ENCODE measurements at places on chromosomes 6 and 20.
A peak's percentile ranks its signal among the peaks of the same experiment; 100 is the strongest.

- peak; percentile 27 for DNase-seq
Measured at GRCh38 chr6:105591053-105591452, 188.2 kb upstream of the PREP start.

DNA sequence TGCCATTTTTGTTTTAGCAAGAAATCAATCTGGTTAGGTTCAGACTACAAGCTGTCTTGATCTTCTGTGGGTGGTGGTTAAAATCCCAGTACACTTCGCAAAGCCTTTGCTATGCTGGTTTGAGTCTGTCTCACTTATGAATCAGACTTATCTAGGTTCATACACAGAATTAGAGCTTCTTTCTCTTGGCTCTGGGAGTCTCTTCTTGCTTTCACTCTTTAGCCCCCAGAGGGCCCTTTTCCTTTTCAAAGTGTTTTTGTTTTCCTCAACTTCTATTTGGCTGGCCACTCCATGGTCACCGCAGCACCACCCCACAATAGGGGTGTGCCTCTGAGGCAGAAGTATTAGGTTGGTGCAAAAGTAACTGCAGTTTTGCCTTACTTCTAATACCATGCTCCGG, 21.3 kb downstream of the ECI2 start:
- DNase-seq, result no peak

DNA sequence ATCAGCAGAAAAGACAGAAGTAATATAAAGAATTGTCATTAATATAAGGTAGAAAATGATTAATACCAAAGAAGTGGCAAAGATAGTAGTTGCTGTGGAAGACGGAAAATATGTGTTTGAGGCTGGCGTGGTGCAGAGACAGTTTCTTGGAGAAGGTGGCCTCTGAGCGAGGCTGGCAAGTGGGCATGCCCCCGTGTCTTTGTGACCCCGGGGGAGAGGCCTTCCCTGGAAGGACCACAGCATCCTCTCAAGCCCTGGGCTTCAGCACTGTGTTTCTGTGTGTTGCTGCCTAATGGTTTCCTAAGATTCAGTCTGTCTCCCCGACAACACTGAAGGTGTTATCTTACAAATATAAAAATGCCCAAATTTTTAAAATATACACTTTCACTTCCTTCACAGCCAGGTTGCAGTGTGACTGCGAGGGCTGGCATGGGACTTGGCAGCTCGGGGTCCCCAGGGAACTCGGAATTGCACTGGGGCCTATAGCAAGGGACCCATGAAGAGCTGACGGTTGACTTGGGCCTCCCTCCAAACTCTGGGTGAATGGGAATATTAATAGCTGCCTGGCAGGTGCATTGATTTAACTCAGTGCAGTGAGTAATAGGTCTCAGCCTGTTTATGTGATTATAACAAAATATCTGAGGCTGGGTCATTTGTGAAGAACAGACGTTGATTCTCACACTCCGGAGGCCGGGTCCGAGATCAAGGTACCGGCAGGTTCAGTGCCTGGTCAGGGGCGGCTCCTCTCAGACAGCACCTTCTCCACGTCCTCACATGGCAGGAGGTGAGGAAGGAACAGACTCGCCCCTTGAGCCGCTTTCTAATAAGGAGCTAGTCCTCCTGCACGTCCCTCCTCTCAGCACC, 47.4 kb upstream of the AFDN start:
- no peak for DNase-seq

DNA sequence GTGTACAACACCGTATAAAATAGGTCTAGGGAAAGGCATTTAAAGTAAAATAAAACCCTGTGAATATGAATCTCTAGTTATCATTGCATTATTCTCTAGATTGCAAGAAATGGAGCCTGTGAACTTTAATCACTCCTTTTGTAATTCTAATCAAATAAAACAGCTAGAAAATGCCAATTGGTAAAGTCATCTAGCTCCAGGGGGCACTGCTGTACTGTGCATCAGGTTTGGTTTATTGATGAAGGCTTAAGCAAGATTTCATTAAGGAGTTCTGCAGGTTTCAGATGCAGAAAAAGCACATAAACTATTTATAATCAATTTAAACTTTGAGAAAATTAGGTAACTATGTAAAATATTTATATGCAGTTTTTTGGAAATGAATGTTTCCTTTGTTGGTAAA, 645.0 kb downstream of the PHF3 start:
- no peak for DNase-seq

GRCh38 chr6:27902335-27903314, 9.6 kb downstream of the OR2B2 start:
- peak; percentile 77 for DNase-seq

GRCh38 chr6:109706513-109706912, 15.4 kb downstream of the FIG4 start:
- DNase-seq, result no peak

DNA sequence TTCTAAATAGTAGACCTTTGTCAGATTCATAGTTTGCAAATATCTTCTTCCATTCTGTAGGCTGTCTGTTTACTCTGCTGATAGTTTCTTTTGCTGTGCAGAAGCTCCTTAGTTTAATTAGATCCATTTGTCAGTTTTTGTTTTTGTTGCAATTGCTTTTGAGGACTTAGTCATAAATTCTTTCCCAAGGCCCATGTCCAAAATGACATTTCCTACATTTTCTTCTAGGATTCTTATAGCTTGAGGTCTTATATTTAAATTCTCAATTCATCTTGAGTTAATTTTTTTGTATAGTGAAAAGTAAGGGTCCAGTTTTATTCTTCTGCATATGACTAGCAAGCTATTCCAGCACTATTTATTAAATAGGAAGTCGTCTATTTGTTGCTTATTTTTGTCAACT, 287.0 kb downstream of the PACRG start:
- no peak for DNase-seq

DNA sequence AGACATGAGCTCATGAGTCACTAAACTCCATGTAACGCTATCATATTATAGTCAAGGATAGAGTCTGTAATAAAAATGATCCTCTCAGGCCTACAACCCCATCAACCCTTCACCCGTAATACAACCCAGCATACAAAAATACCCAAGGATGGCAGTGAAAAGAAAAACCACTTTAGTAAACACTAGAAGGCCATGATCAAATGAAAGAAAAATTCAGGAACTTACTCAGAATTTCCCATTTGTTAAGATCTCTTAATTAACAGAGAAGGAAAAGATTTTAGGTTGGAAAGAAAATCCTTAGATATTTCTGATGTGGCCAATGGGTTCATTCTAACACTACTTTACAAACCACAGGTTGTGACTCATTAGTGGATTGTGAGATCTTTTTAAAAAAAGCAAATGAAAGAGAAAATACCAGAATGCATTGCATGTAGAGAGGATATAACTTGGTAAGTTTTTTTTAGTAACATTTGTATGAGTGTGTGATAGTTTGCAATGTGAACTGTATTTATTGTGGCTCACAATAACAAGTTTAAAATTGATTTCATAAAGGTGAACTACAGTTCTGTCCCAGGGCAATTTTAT, 8.0 kb upstream of the UBE2J1 start:
- no peak for DNase-seq

GRCh38 chr6:107711412-107712236, 112.5 kb downstream of the SCML4 start:
- no peak for DNase-seq

GRCh38 chr6:162618448-162619002, 109.0 kb downstream of the PRKN start:
- no peak for DNase-seq

- DNase-seq, result no peak
Measured at GRCh38 chr20:44465001-44465560, 10.6 kb upstream of the TTPAL start.

- no peak for DNase-seq
Measured at GRCh38 chr6:144307880-144308279, 22.7 kb downstream of the UTRN start.

DNA sequence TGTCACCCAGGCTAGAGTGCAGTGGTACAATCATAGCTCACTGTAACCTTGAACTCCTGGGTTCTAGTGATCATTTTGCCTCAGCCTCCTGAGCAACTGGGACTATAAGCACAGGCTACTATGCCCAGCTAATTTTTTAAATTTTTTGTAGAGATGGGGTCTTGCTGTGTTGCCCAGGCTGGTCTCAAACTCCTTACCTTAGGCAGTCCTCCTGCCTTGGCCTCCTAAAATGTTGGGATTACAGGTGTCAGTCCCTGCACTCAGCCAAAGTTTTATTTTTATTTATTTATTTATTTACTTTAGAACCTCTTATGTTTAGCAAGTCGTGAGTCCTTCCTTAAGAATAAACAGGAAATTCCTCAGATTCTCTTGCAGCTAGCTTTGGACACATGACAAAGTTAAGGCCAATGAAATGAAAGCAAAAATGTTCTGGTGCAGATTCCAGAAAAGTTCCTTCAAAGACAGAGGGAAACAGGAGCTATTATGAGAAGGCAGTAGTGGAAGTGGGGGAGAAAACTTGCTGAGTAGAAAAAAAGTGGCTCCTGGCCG, 19.1 kb downstream of the PIM1 start:
- DNase-seq, result no peak

DNA sequence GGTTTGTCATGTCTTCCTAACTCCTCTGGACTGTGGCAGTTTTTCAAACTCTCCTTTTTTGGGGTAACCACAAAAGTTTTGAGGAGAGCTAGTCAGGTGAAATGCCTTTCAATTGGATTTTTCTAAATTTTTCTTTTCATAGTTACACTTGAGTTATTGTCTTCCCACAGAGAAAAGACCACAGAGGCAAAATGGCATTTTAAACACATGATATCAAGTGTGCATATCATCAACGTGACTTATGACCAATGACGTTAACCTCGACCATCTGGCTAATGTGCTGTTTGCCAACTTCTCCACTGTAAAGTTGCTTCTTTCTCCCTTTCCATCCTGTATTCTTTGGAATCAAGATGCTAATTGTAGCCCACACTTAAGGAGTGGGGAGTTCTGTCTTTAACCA, 41.3 kb upstream of the SNAP25 start:
- no peak for DNase-seq

GRCh38 chr20:1897965-1898464, 2.8 kb downstream of the SIRPA start:
- no peak for DNase-seq

GRCh38 chr20:58570204-58570859, 55.1 kb upstream of the APCDD1L start:
- no peak for DNase-seq

DNA sequence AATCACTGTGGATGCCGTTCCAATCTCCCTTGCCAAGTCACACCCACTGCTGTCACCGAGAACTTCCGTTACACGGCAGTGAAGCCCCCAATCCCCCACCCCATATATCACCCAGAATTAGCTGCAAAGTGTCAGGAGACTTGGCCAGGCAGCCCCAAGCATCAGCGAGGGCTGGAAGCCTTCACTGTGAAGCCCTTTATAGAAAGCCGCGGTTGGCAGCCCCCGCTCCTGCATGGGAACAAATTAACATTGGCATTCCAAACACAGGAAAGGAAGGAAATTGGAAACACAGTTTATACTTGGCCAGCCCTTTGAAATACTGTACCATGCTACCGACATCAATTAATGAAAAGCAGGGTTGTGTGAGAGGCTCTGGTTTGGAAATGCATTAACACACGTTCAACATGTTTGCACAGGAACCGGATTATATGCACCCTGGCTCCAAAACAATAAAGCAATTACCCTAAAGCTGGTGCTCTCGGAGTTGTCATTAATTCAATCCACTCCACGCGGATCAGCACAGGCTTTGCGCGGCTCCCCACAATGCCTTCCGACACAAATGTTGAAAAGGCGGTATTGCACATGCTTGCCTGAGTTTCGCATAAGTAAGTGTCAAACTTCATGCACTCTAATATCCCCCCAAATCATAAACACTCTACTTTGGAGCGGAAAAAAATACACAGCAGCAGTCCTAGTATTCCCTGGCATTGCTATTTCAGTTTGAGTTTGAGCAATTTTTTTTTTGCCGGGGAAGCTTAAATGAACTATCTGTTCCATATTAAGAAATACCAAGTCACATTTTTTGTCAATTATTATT, 7.1 kb downstream of the BMP7 start:
- no peak for DNase-seq

DNA sequence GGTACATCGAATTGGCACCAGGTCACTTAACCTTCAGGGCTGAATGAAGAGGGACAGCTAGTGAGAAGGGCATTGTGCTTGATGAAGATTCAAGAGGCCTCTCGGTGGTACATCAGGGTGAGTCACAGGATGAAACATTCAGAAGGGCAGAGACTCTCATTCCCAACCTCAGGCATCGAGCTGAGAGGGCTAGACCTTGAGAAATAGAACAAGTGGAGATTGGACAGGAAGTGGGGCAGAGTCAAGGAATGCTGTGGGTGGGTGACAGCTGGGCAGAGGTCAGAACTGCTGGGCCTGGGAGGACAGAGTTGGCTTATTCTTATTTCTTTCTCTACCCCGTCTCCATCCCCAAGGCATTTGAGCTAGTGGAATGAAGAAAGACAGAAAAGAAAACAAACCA, 126.0 kb downstream of the SCML4 start:
- DNase-seq, result no peak

GRCh38 chr6:70180901-70181599, 121.8 kb downstream of the COL9A1 start:
- no peak for DNase-seq

- no peak for DNase-seq
Measured at GRCh38 chr6:92169506-92169905, 1249.9 kb downstream of the EPHA7 start.

- DNase-seq, result no peak
Measured at GRCh38 chr6:145814035-145814500, 527 bp downstream of the FBXO30 start.

DNA sequence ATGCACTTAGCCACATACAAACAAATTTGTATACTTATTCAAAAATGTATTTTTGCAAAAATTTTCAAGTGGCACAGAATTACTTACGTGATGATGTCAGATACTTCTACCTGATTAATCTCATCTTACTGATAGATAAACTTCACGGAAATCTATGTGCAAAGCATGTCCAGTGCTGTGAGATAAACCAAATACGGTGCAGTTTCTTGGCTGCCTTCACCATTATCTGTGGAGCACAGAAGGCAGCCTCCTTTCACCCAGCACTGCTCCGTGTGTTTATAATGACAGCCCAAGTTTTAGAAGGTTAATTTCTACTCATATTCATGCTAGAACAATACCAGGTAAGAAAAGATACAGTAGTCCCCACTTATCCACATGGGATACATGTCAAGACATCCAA, 59.0 kb upstream of the PDE10A start:
- DNase-seq, result no peak

GRCh38 chr6:65900928-65901327, 193.9 kb upstream of the EYS start:
- no peak for DNase-seq

DNA sequence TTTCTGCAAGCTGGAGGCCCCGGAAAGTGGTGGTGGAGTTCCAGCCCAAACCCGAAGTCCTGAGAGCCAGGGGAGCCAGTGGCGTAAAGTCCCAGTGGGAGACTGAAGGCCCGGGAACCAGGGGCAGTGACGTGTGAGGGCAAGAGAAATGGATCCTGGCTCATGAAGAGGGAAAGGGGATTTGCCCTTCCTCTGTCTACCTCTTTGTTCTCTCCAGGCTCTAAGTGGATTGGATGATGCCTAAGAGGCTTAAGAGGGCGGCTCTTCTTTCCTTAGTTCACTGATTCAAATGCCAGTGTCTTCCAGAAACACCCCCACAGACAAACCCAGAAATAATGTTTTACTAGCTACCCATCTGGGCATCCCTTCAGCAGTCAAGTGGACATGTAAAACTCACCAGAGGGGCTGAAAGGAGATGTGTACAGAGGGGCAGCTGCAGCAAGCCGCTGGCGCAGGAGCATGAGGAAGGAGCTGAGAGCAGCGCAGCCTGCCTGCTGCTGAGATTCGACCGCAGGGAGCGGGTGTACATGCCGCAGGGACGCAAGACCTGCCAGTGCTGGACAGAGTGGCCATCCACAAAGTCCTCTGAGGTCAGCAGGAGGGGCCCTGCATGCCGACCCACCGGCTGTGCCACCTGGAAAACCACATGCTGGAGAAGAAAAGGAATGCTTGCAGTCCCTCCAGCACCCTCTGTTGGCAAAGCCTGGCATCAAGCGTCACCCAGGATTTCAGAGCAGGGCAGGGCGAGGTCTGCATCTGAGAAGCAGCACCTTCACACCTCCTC, 29.5 kb downstream of the CDYL start:
- DNase-seq, result no peak

Data from activated T-helper 1 cell treated with anti-CD3 and anti-CD28 coated beads, Interleukin-12 subunit alpha, Interleukin-12 subunit beta, Interleukin-2, Interleukin-4 antibody, amounts not matched to agents 30 ng/mL and 10 ng/mL and 1 ng/mL, durations not matched to agents 14 hours and 24 hours and 36 hours (primary cell).